ENCODE measurements at places on chromosomes 16 and 17. TPM values are rescaled to one million over a fixed set of nuclear protein-coding genes. Genes with fewer than 3 reads are reported as not detected.

Gene SOX8
- 0.65 TPM for total RNA-seq

Gene RAMP2
- 7.6 TPM for total RNA-seq

Gene TEX14
- under 0.01 TPM for total RNA-seq

Gene PKMYT1
- total RNA-seq: 11.4 TPM

Gene SLC25A10
- total RNA-seq: 17.6 TPM

Gene RCVRN
- not detected for total RNA-seq

Gene TBC1D3
- total RNA-seq: not detected

Gene SERPINF2
- total RNA-seq: not detected

Gene TLCD1
- 1.8 TPM for total RNA-seq

Gene ITGAD
- total RNA-seq: not detected

Gene ALDH3A1
- total RNA-seq: 0.65 TPM

Gene ZG16
- not detected for total RNA-seq

Gene PPP1R1B
- total RNA-seq: not detected

Measured in vein endothelial cell (primary cell).